ENCODE measurements at places on chromosomes 12 and 14. TPM values are rescaled to one million over a fixed set of nuclear protein-coding genes. Genes with fewer than 3 reads are reported as not detected.

GRCh38 chr14:74459289-74459946 is 33.4 kb upstream of the SYNDIG1L start:
- no peaks in the 10 kb centered on the region for H3K4me1 ChIP-seq
- peaks cover 13% of the 10 kb centered on the region for H3K27me3 ChIP-seq
- H3K4me3 ChIP-seq = no peak overlapping the region

DNA sequence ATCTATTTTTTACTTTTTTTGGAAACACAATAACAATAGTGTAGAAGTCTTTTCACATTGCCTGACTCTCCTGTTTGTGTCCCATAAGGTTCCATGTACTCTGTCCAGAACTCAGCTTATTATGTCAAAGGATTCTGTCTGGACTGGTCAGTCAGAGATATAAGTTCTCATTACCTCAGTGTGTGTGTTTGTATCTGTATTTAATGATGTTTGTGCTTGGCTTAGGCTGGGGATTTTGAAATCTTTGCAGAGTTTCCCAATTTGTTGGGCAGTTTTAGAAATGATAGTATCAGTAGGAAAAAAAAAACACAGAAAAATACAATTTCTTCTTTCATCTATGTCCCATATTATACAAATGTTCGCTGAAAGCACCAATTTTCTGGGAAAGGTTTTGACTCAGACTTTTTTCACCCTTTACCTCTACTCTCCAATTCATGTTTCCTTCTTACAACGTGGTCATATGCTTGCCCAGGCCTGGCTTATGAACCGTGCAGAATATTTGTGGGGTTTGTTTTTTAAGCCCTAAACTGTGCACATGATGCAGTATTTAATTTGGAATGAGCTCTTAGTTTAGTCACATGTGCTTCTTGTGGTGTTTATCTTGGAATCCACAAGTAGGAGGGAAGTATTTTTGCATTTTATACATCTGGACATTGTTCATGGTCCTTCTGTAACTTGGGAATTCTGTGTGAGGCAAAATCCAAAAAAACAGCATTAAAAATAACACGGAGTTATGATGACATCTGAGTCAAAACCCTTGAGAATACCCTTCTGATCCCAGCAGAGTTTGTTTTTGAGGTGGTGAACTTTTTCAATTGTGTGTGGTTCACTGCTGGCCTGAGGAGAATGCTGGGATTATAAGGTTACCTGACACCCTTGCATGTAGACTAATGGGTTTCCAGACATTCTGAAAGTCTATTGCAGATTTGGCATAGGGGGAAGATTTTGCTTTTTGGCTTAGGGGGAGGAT is 121.2 kb downstream of the RAD51B start:
- H3K4me1 ChIP-seq = no peaks in the 10 kb centered on the region
- H3K4me3 ChIP-seq = no peak overlapping the region
- H3K27ac ChIP-seq = no peak overlapping the region

Gene EML1
- total RNA-seq = 1.7 TPM

GRCh38 chr12:130686511-130686991 is 29.5 kb downstream of the RIMBP2 start:
- peaks cover 9% of the 10 kb centered on the region for H3K27me3 ChIP-seq
- no peak overlapping the region for H3K27ac ChIP-seq
- no peaks in the 10 kb centered on the region for H3K36me3 ChIP-seq
- H3K4me1 ChIP-seq = no peaks in the 10 kb centered on the region
- H3K4me3 ChIP-seq = no peak overlapping the region
- no peak for DNase-seq

Gene C12orf54
- not detected for total RNA-seq

- no peak for DNase-seq
- no peaks in the 10 kb centered on the region for H3K27me3 ChIP-seq
Measured at GRCh38 chr12:12719496-12719895, 2.3 kb downstream of the CDKN1B start.

Gene TAC3
- total RNA-seq = 0.37 TPM

Gene LMO3
- total RNA-seq = not detected

DNA sequence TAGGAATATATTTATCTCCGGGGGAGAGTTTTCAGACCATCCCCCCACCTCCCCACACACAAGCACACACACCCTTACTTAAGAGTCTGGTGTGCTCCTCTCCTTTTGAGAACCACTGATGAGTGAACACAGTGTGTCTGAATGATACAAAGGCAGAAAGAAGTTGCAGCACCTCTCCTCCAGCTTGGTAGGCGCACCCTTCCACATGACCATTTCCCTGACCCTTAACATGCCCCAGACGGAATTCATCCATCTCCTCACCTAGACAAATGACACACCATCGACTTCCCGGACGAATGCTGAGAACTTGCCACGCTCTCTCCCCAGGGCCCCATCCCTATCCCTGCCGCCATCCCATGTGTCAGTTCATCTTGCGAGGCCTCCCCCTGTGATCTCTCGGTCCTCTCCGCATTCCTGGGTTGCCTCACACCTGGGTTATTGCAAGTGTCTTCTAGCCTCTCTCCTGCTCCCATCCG is 3.9 kb downstream of the TNFRSF1A start:
- no peak for DNase-seq
- H3K4me1 ChIP-seq = peaks cover 27% of the 10 kb centered on the region
- peaks cover 22% of the 10 kb centered on the region for H3K36me3 ChIP-seq
- H3K27ac ChIP-seq = no peak overlapping the region

DNA sequence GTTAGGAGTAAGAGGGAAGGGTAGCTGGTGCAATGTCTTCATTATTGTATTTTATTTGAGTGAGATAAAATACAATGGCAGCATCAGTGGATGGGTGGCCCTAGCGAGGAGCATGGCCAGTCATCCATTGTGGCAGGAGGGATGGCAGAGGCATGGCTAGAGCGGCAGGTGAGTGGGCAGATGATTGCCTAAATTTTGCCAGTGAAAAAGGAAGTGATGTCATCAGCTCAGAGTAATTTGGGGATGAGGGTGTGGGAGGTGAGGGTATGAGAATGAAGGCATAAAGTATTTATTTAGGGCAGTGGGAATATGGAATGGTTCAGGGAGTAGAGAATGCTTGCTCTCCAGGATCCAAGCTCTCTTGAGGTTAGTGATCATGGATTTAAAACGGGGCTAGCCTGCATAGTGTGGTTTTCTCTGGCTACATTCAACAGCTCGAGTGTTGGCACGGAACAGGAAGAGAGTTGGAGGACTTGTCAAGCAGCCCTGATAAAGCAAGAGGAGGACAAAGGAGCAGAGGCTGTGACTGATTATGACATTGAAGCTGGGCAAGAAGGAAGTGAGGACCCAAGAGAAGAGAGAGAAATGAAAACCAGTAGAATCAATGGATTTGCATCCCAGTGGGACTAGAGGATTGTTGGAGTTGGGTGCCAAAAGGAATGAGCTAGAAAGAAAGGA is 18.7 kb upstream of the SERPINA6 start:
- H3K36me3 ChIP-seq = peaks cover 46% of the 10 kb centered on the region
- peak overlapping the region; percentile 93 for H3K27ac ChIP-seq
- no peak overlapping the region for H3K4me3 ChIP-seq
- peaks cover 2% of the 10 kb centered on the region for H3K27me3 ChIP-seq
- DNase-seq = peak; percentile 56

GRCh38 chr12:122850695-122851350 is 15.6 kb downstream of the HIP1R start:
- no peaks in the 10 kb centered on the region for H3K27me3 ChIP-seq
- H3K4me3 ChIP-seq = no peak overlapping the region
- no peaks in the 10 kb centered on the region for H3K36me3 ChIP-seq
- H3K4me1 ChIP-seq = no peaks in the 10 kb centered on the region
- DNase-seq = no peak

GRCh38 chr12:82745063-82745674 is 58.5 kb downstream of the TMTC2 start:
- DNase-seq = no peak
- no peaks in the 10 kb centered on the region for H3K27me3 ChIP-seq

GRCh38 chr14:101331141-101331525 is 230.2 kb upstream of the DIO3 start:
- no peak for DNase-seq
- peaks cover 16% of the 10 kb centered on the region for H3K27me3 ChIP-seq
- H3K4me3 ChIP-seq = no peak overlapping the region
- H3K36me3 ChIP-seq = no peaks in the 10 kb centered on the region
- no peaks in the 10 kb centered on the region for H3K4me1 ChIP-seq

Gene MAP3K9
- total RNA-seq = 6.1 TPM

DNA sequence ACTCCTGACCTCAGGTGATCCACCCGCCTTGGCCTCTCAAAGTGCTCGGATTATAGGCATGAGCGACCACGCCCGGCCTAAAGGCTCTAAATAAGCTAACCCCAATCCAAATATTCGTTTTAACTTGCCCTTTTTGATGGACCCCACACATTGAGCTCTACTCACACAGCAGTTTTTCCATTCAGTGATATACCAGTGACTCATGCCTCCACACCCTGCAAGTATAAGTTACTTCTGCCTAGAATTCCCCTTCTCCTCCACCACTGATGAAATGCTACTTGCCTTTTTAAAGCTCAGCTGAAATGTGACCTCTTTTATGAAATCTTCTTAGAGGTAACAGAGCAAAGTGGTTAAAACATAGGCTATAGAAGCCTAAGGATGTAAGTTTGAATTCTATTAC is 68.8 kb downstream of the EXOC5 start:
- no peaks in the 10 kb centered on the region for H3K36me3 ChIP-seq
- H3K4me1 ChIP-seq = peaks cover 3% of the 10 kb centered on the region
- peaks cover 11% of the 10 kb centered on the region for H3K27me3 ChIP-seq
- no peak overlapping the region for H3K27ac ChIP-seq
- no peak overlapping the region for H3K4me3 ChIP-seq

GRCh38 chr12:131892711-131893604 is 1.5 kb upstream of the ULK1 start:
- no peak for DNase-seq
- H3K4me1 ChIP-seq = peaks cover 9% of the 10 kb centered on the region
- no peak overlapping the region for H3K27ac ChIP-seq

DNA sequence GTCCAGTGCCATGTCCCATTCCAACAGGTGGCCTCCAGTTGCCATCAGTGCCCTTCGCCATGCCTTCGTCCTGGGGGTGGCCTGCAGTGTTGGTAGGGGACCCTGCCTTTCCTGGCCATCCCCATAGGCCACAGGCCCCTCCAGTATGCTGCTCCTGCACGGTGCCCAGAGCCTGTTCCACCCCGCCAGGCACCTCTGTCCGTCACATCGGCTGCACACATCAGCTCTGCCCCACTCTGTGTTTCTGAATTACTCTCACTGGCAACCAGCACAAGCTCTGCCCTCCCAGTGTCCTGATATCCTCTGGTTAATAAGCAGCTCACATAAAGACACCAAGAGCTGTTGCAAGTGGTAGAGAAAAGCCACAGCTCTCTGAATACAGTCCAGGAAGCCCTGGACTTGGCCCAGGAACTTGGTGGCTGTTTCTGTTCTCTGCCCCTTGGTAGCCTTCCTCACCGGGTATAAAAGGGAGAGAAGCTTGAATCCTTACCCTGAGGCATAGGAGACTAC is 31.3 kb upstream of the ATP2A2 start:
- no peak overlapping the region for H3K27ac ChIP-seq
- no peaks in the 10 kb centered on the region for H3K36me3 ChIP-seq
- H3K4me3 ChIP-seq = no peak overlapping the region
- no peaks in the 10 kb centered on the region for H3K4me1 ChIP-seq
- DNase-seq = no peak

DNA sequence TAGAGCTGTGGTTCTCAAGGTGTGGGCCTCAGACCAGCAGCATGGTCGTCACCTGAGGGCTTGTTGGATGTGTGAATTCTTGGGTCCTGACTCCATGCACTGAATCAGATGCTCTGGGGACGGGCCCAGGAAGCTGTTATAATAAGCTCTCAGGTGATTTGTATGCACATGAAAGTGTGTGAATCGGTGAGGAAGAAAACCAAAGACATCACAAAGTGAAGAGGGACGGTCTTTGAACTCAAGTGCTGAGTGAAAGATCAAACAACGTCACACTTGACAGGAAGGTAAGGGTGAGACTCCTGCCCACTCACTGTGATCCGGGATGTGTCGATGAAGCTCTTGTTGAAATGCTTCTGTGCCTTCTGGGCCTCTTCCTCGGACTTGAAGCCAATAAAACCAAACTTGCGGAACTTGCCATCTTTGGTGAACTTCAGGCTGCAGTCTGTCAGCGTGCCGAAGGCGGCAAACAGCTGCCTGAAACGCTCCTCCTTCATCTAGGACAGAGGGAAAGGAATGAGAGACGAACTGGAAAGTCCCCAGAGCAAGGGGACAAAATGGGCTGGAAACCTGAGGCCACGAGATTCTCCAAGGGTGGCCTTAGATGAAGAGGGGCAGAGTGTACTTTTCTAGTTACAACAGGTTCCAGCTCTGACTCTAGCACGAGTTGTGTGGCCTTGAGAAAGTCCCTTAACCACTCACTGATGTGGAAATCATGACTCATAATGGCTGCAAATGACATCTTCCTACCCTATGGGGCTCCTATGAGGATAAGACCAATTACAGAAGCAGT is 4.0 kb downstream of the RBM19 start:
- peak overlapping the region; percentile 73 for H3K4me3 ChIP-seq
- peaks cover 59% of the 10 kb centered on the region for H3K36me3 ChIP-seq
- peaks cover 54% of the 10 kb centered on the region for H3K4me1 ChIP-seq

- H3K4me1 ChIP-seq = peaks cover 6% of the 10 kb centered on the region
- DNase-seq = no peak
- no peak overlapping the region for H3K27ac ChIP-seq
- H3K36me3 ChIP-seq = no peaks in the 10 kb centered on the region
- no peak overlapping the region for H3K4me3 ChIP-seq
- no peaks in the 10 kb centered on the region for H3K27me3 ChIP-seq
Measured at GRCh38 chr12:19121449-19122018, 8.0 kb upstream of the PLEKHA5 start.

DNA sequence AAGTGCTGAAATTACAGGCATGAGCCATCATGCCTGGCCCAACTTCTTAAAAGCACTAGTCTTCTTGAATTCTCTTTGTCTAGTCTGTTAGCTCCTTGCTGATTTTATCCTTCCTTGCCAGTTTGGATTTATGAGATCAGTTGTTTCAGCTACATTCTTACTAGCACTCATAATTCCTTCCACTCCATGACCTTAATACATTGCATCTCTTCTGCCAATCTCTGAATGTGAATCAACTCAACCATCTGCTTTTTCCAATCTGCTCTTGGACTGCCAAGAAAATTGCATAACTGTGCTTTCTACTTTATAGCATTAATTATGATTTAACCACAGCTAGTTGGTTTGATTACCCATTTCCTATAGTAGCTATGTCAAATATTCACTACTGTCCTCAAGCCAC is 14.9 kb upstream of the HEATR5A start:
- peaks cover 27% of the 10 kb centered on the region for H3K36me3 ChIP-seq
- peaks cover 4% of the 10 kb centered on the region for H3K4me1 ChIP-seq
- no peak for DNase-seq
- H3K4me3 ChIP-seq = no peak overlapping the region
- no peak overlapping the region for H3K27ac ChIP-seq

DNA sequence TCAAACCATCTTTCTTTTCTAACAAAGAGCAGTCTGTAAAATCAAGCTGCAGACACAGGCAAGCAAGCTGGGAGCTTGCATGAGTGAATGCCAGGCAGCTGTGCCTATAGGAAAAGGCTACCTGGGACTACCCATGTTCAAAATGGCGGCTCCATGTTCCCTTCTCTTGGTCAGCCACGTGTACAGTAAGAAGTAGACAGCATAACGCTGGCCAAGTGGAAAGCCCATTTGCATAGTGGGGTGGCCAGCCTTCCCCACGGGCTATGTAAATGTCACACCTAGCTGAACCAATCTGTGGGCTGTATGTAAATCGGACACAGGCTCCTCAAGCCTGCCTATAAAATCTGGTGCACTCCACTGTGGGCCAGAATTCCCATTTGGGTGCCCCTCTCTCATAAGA is 117.1 kb downstream of the SYT10 start:
- no peaks in the 10 kb centered on the region for H3K36me3 ChIP-seq
- H3K4me3 ChIP-seq = no peak overlapping the region
- no peaks in the 10 kb centered on the region for H3K27me3 ChIP-seq
- no peaks in the 10 kb centered on the region for H3K4me1 ChIP-seq

- DNase-seq = no peak
- peaks cover 10% of the 10 kb centered on the region for H3K4me1 ChIP-seq
- peaks cover 49% of the 10 kb centered on the region for H3K27me3 ChIP-seq
Measured at GRCh38 chr12:107779077-107779831, 4.8 kb downstream of the ASCL4 start.
